ENCODE measurements at places on chromosomes 3 and 15. TPM values are rescaled to one million over a fixed set of nuclear protein-coding genes. Genes with fewer than 3 reads are reported as not detected.

DNA sequence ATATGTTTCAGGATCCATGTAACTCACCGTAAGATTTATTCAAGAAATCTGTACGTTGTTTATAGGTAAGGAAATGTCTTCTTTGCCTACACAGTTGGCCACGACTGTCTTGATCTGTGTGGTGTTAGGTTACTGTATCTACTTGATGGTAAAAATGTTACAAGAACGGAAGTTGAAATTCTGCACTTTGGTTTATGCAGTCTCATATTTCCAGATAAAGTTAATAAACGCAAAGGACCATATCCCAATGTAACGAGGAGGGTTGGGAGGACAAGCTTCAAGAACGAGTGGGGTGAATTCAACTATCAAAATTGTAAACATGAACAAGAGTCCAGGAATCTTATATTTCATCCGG, 1.0 kb downstream of the USF3 start:
- DNase-seq = no peak

DNA sequence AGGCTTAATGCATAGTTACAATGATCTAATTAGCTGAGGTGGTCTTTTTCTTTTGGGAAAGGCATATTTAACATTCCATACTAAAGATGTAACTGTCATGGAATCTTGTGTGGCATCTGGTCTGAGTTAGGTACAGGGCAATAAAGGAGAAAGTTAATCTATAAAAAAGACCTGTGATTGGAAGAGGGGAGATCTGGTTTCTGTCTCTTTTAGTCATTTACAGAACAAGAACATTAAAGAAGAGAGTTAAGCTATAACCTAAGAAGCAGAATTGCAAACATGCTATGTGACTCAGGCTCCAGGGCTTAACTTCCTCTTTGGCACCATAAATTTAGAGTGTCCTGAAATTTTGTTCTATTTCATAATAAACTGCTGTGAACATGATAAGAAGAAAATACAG, 47.2 kb upstream of the MME start:
- DNase-seq = no peak

GRCh38 chr3:192933779-192934460, 16.3 kb upstream of the MB21D2 start:
- DNase-seq = no peak

- DNase-seq = no peak
Observed at GRCh38 chr3:119937229-119937628, 155.3 kb downstream of the NR1I2 start.

- no peak for DNase-seq
Observed at GRCh38 chr3:168044049-168044448, 51.7 kb downstream of the GOLIM4 start.

DNA sequence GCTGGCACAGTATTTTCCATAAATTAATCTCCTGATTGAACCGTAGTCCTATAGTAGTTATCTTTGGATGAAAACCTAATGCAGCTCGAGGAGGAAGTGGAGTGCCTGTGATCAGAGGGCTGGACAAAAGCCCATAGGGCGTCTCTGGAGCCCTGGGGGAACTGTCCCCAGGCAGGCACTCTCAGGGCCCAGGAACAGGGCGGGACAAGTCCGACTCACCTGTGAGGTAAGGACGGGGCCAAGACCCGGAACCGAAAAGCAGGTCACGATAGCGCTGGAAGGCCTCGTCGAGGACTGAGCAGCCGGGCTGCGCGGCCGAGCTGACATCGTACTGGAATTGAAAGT, 341 bp downstream of the HEXA start:
- no peak for DNase-seq

DNA sequence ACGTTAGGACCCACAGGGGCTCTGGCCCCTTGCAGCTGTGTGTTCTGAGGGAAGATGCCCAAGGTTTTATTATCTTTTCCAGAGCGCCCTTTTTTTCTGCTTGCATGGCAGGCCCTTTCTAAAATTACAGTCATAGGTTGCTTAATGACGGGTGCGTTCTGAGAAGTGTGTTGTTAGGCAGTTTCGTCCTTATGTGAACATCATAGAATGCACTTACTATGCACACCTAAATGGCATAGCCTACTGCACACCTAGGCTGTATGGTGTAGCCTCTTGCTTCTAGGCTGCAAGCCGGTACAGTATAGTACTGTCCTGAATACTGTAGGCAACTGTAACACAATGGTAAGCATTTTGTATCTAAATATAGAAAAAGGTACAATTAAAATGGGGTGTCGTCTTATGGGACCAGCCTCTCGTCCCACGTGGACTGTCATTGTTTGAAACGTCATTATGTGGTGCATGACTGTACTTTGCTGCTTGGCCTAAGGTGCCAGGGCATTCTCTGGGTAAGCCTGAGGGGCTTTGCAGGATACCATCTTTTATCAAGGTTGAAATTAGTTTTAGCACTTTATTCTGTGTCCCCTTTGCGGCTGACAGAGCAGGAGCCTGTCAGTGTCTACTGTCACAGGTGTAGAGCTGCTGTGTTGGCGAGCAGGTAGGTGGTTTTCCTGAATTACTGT, 10.9 kb downstream of the KLF13 start:
- DNase-seq = no peak

GRCh38 chr3:24439021-24439420, 55.6 kb downstream of the THRB start:
- no peak for DNase-seq

- DNase-seq = no peak
Observed at GRCh38 chr3:177567833-177568232, 370.6 kb upstream of the TBL1XR1 start.

- DNase-seq = no peak
Observed at GRCh38 chr3:55877703-55878102, 390.6 kb upstream of the WNT5A start.

The TLR9 gene
- 0.28 TPM for polyA plus RNA-seq

The MYL3 gene
- polyA plus RNA-seq = 167 TPM

The CMTM8 gene
- polyA plus RNA-seq = 2.9 TPM

The TGM4 gene
- polyA plus RNA-seq = not detected

The GP9 gene
- polyA plus RNA-seq = 0.30 TPM

The CHRFAM7A gene
- 2.1 TPM for polyA plus RNA-seq

The CPLX3 gene
- not detected for polyA plus RNA-seq

The THBS1 gene
- polyA plus RNA-seq = 50.9 TPM

The PLXNA1 gene
- 42.4 TPM for polyA plus RNA-seq

The FAM81A gene
- polyA plus RNA-seq = 0.49 TPM

Measured in hindlimb muscle (tissue), 1 donor.